ENCODE measurements at places on chromosomes 13 and 19. TPM values are rescaled to one million over a fixed set of nuclear protein-coding genes. Genes with fewer than 3 reads are reported as not detected.

The KIR2DL3 gene
- total RNA-seq = 1.2 TPM

The ACP5 gene
- total RNA-seq = 34.1 TPM

The TMEM38A gene
- 0.88 TPM for total RNA-seq

The HCN2 gene
- 0.75 TPM for total RNA-seq

The SERPINE3 gene
- total RNA-seq = not detected

The LIM2 gene
- total RNA-seq = not detected

The GNG8 gene
- not detected for total RNA-seq

The KLK8 gene
- total RNA-seq = not detected

The ZNF90 gene
- 22.0 TPM for total RNA-seq

The B3GNT3 gene
- total RNA-seq = not detected

The LRRC8E gene
- total RNA-seq = not detected

The ZGLP1 gene
- total RNA-seq = 3.3 TPM

The TMEM272 gene
- 0.09 TPM for total RNA-seq

The SPACA7 gene
- total RNA-seq = not detected

The TMEM238 gene
- 14.1 TPM for total RNA-seq

The KL gene
- not detected for total RNA-seq

The PRODH2 gene
- total RNA-seq = not detected

The KLK10 gene
- not detected for total RNA-seq

The CADM4 gene
- total RNA-seq = 0.12 TPM

The SYCN gene
- not detected for total RNA-seq

The EBI3 gene
- 14.7 TPM for total RNA-seq
